ENCODE measurements at places on chromosomes 11 and 22.

GRCh38 chr11:11871991-11872401 is 30.2 kb downstream of the USP47 start:
- DNase-seq, result no peak

- no peak for DNase-seq
These were observed 77.1 kb downstream of the UBASH3B start for GRCh38 chr11:122732342-122733315.

- no peak for DNase-seq
These were observed 72.5 kb downstream of the PACS1 start for GRCh38 chr11:66142370-66143263.

- no peak for DNase-seq
These were observed 73.5 kb upstream of the PITPNB start for GRCh38 chr22:27992294-27993165.

- peak; percentile 88 for DNase-seq
These were observed 38.1 kb upstream of the CARD18 start for GRCh38 chr11:105177658-105178057.

DNA sequence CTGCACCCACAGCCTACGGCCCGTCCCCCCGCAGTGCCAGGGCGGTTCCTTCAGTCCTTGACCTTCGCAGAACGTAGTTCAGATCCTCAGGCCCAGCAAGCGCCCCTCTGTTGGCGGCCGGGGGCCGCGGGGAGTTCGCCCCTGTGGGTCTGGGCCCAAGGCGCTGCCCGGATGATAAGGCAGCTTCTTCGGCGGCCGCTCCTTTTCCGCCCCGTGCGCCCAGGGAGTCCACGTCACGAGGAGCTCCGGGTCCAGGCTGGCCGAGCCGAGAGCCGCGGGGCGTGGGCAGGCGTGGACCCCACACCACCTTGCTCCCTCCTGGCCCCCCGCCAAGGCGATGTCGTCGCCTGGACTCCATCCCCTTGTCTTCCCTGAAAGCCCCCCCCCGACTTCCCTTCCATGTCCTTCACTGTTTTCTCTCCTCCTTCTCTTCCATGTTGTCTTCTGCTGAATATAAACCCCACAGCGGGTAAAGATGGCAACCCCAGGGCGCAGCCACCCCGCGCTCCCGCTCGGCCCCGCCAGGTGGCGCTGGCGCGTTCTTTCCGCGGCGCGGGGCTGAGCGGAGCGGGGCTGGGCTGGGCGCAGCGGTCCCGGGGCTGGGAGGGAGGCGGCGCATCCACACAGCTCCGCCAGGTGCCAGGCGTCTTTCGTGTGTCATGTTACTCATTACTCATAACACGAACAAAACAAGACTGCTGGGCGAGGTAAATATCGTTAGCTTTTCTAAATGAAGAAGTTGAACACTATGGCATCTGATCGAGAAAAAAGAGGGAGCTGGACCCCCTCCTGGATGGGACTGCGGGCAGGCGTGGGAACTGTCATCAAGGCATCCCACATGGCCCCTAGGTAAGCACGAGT is 321.0 kb downstream of the NTM start:
- no peak for DNase-seq

DNA sequence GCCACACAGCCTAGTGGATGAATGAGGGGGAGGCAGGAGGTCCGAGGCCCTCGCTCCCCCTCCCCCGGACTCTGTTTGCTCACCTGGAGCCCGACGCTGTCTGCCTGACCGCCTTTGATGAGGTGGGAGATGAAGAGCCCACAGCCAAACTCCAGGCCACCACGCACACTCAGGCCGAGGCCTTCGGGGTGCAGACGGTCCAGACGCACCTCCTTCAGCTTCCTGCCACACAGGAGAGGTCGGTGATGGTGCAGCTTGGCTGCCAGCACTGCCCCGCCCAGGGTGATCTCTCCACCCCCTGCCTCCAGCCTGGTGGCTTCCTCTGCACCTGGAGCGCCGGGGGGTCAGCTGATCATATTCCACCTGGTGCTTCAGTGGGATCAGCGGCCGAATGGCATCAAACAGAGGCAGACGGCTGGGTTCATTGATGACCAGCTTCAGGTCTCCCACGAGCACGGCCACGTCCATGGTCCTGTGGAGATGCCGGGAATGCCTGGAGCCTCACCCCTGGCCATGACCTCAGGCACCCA is 13.1 kb downstream of the USH1C start:
- no peak for DNase-seq

- DNase-seq, result no peak
These were observed 200.2 kb downstream of the CADM1 start for GRCh38 chr11:115303929-115304531.

DNA sequence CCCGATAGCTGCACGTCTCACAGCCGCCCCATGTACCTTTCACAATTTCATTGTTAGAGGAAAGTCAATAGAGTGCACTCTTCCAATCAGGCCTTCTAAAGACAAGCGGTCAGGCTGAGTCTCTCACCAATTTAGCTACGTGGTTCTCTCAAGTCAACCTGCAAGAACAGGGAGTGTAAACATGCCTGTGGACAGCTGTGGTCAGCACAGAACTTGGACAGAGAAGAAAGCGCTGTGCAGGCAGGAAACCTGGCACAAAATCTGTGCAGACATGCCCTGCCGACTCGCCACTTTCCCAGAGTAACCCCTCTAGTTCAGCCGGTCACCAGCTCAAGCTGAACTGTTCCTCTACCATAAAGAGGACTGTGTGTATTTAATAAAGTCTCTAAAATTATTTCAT is 39.5 kb downstream of the CHKA start:
- DNase-seq, result no peak

GRCh38 chr22:44406341-44407170 is 91.5 kb downstream of the RTL6 start:
- DNase-seq, result no peak

- DNase-seq, result no peak
These were observed 10.9 kb upstream of the GAL start for GRCh38 chr11:68673306-68673945.

DNA sequence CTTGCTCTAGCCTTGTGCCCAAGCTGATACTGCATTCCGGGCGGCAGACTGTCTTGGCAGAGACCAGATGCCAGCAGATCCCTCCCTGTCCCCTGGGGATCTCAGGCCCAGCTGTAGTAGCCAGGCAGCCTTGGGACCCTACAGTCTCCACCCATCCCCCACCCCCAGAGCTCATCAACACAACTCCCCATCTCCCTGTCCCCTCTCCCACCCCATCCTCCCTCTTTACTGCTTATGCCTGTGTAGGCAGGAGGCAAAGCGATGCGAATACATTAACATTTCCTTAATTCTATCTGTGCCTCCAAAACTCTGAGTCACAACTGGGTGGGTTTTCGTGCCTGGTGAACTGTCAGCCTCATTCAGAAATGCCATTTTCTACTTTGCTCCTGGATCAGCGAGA is 547.6 kb downstream of the BUD13 start:
- DNase-seq, result no peak

DNA sequence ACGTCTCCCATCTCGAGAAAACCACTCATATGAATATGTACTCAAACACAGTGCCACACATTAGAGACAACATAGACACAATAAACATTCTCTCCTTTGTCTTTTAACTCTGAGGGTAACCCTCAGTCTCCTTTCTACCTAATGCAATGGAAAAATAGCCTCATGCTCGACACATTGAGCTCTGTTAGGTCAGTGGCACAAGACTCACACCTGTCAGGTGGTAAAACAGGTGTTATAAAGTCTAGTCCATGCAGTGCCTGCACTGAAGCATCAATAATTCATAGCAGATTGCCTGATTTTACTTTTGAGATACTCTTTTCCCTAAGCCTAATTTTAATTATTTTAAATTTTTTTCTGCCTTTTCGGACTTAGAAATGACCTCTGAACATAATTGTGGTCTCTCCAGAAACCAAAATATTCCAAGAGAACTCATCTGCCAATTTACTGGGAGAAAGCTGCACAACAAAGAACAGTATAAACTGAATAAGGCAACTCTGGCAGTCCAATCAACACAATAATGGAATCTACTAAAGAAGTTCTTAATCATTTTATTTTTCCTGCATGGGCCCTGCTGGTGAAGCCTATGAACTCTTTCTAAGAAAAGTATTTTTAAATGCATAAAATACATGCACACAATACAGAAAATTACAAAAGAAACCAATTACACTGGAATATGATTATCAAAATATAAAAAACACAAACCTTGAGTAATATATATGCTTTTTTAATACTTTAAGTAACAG is 9.9 kb downstream of the RDX start:
- DNase-seq, result no peak
